ENCODE measurements at places on chromosomes 6 and 20.

DNA sequence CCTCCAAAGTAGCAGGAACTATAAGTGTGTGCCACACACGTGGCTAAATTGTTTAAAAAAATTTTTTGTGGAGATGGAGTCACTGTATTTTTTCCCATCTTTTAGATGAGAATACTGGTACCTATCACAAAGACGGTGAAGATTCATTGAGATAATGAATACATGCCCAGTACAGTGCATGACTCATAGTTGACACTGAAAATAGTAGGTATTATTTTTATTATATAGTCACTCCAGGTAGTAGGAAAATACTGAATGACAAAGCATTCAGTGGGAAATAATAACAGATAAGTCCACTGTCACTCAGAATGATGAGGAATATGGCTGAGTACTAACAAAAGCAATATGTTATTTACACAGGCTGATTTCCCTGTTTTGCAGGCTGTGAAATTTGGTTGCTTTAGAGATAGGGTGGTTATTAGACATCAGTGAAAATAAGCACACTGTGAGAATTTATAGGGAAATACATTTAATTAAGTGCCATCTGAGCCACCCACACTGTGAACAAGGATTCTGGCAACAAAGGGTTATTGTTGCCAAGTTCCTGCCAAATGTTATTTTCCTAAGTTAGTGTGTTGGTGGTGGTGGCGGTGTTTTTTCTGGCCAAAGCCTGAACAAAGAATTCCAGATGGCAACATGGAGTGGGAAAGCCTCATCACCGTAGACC is 129.8 kb upstream of the FOXQ1 start:
- no peak for DNase-seq

- no peak for DNase-seq
Measured at GRCh38 chr20:34921436-34921835, 34.2 kb downstream of the GSS start.

GRCh38 chr6:137237413-137238170 is 18.4 kb upstream of the IFNGR1 start:
- DNase-seq, result no peak

GRCh38 chr20:43731469-43731868 is 4.7 kb upstream of the GTSF1L start:
- no peak for DNase-seq

- DNase-seq, result no peak
Measured at GRCh38 chr6:37251211-37251780, 6.3 kb upstream of the TBC1D22B start.

DNA sequence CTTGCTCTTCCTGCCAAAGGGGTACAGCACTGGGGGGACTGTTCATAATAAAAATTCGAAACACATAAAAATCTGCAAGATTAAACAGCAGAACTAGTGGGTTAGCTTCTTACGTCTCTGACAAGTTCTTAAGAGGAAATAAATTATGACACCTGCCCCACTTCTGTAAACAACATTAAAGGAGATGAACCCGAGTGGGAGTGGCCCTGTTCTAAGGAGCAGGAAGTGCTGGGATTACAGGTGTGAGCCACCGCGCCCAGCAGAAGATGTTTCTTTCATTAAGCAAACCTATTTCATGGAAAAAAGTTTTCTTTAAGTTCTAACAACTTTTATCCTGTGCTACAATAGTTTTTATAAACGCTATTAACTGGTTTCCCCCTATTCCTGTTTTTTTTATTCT is 24.6 kb downstream of the USP45 start:
- no peak for DNase-seq

GRCh38 chr6:27861861-27862260 is 50.3 kb downstream of the OR2B2 start:
- DNase-seq, result no peak

- DNase-seq, result no peak
Measured at GRCh38 chr6:90127595-90127994, 169.0 kb downstream of the BACH2 start.

- no peak for DNase-seq
Measured at GRCh38 chr20:14562981-14563380, 225.6 kb upstream of the FLRT3 start.

GRCh38 chr6:126811321-126811720 is 307.1 kb upstream of the RSPO3 start:
- DNase-seq, result no peak

DNA sequence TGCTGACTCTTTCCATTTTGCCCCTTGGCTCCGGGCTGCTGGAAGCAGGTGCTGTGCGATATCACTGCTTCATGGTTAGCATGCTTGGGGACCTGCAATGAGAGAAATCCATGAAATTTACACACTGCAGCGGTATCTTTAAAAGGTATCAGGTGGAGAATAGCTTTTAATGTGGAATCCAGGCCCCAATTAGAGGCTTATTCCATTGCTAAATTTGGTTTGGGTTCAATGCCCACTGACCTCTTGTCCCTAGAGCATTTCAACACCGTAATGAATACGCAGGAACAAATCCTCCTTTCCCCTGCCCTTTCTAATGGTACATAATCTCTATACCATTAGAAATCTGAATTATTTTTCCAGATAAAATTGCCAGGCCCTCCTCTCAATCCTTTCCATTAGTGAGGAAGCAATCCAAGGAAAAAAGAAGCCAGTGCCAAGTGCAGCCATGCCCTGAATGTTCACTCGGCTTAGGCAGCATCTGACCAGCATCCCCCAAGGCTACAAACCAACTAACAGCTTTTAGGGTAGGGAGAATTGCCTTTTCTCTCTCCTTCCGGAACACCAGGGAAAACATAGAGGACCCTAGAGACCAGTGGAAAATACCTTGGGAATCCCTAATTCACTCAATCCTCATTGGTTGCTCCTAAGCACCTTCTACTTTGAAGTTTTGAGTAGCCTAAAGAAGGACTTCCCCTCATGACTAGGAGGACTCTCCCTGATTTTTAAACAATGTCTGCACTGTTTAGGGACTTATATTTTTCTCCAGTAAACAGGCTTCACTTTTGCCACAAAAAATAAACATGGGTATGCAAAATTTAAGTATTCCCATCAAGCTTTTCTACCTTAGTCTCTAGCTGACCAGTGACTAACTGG is 143.1 kb downstream of the QRSL1 start:
- no peak for DNase-seq

DNA sequence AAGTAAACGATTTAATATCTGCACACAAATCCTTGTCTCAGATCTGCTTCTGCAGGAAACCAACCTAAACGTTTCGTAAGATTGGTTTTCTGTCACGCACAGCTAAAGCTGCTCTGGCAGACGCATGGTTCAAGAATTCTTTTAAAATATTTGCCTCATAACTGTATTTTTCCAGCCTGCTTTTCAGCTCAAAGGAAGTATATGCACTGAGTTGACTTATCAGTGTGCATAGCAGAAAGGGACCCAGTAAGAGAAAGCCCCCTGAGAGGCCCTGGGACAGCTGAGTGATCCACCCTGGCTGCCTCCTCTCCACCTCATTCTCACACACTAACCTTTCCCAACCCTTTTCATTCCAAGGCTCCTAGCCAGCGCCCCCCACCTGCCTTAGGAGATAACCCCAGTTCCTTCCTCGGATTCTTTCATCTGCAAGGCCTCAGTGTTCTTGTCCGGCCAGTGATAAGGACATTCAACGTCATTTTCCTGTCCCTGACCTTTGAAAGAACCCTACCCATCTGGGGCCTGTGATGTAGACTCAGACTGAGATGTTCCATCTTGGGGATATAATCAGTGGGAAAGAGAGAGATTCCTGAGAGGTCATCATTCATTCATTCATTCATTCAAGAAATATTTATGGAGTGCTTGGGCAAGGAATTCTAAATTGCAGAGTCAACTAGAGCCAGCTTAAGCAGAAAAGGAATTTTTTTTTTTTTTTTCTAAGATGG is 22.4 kb upstream of the SLC9A8 start:
- no peak for DNase-seq

GRCh38 chr6:88574031-88574430 is 389.4 kb downstream of the RNGTT start:
- no peak for DNase-seq

Data from posterior cingulate gyrus (tissue), 11 donors.